ENCODE measurements at places on chromosomes 7 and 10.

DNA sequence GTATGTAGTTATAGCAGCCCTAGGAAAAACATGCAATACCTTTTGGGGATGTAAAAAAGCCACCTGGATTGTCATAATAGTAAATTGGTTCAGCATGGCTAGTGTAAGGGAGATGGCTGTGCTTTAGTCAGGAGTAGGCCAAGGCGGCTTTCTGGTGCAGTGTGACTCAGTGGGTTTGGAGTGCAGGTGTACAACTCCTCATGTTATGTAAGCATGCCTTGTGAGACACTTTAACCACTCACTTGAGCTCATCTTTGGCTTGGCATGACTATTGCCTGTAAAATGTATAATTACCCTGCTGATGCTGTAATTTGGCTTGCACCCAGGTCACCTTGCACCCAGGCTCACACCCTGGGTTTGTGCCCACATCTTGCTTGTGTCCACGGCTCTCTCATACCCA is 239.2 kb upstream of the GLI3 start:
- no peak for DNase-seq

GRCh38 chr7:104487642-104488041 is 159.2 kb downstream of the LHFPL3 start:
- DNase-seq, result no peak

DNA sequence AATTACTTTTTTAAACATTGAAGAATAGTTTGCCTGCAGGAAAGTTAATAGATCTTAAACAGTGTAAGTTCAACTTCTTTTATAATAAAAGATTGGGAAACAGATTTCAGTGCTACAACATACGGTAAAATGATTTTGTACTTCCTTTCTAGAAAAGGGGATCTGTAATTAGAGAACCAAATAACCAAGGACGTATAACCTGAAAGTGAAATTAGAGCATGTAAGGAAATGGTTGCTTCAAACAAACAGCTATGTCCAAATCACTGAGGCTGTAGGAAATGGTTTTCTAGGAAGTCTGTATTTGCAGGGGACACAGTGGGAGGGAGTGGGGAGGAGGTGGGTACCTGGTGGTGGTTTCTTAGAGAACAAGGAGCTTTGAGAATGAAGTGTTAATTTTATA is 57.9 kb upstream of the EXOC6 start:
- DNase-seq, result no peak

DNA sequence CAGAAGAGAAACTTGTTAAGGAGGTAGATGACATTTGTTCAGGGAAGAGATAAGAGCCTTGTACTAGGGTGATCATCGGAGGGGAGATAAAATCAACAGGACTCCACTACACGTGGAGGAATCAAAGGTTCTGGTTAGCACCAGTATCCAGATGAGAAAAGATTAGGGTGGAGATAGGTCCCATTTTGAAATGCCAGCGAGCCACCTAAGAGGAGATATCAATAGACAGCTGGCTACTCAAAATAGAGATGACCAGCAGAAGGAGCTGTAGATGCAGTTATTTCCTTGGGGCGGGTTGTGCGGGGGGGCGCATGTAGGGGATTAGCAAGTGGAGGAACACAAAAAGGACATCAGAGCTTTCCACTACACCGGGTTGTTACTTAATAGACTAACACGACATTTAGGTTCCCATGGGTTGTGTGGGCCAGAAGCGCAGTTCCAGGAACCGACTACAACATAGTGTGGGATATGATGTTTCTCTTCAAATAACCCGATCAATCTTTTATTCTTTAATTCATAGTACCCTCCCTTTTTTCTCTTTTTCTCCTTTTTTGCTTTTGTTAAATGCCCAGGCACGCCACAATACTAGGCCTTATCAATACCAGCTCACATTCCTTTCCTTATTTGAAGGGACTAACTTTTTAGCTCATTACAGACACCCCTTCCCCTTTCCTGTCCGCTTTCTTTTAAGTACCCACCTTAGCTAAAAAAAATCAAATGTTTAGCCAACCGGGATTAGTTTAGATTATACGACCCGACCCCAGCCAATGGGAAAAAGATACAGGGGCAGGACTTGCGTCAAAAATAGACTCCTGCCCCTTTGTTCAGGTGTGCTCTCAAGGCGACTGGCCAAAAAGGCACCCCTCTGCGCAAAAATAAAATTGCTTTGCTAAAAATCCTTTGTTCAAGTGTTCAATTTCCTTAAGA is 2.0 kb upstream of the KIF11 start:
- DNase-seq, result no peak

DNA sequence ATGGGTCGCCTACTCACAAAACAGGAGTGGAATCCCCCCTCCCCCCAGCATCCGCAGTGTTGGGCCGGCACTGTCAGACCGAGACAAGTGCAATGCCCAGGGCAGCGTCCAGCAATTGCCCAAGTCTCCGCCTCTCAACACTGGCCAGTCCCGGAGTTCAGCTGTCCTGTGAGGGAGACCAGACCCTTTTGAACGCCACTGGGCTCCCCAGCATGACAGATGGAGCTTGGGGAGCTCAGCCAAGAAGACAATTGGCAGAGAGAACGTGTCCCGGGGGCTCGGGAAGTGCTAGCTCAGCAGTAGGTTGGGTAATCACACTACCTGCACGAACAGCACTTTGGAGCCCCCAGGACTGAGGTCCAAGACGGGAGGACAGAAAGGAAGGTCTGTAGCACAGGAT is 4.7 kb downstream of the COPS6 start:
- DNase-seq, result no peak
